Kidney glomerular epithelial cell (primary cell): ENCODE measurements at places on chromosomes 6 and 20.
A peak's percentile ranks its signal among the peaks of the same experiment; 100 is the strongest.

DNA sequence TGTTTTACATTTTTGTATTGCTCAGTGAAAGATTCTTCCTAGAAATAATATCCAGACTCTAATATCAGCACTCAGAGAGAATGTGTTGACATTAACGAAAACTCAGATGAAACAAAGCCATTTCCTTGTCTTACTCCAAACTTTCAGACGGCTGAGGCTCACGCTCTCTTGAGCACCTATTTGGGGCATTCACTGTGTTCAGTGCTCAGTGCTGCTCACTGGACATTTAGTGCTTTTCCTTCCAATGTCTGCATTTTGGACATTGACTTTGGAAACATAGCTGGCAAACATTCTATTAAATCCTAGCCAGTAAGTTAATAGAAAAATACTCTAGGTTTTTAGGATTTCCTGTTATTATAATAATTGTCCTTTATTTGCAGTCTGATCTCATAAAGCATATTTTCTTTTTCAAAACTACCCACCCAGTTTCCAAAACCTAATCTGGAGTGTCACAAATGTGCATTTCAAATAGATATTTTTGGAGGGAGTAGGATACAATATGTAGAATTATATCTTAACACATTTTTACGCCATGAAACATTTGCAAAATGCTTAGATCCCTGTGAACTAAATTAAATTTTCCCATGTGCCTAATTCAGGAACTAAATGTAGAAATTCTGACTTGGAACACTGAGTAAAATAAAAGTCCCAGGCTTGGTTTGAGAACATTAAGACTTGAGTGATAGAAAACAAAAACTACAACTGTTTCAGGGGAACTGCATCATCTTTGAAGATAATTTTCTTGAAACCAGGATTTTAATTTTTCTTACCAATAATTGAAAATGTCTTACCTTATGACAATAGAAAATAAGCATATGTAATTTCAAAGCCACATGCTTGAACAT is 91.7 kb upstream of the B3GAT2 start:
- no peak for DNase-seq

GRCh38 chr6:56370127-56370540 is 122.8 kb upstream of the COL21A1 start:
- no peak for DNase-seq

DNA sequence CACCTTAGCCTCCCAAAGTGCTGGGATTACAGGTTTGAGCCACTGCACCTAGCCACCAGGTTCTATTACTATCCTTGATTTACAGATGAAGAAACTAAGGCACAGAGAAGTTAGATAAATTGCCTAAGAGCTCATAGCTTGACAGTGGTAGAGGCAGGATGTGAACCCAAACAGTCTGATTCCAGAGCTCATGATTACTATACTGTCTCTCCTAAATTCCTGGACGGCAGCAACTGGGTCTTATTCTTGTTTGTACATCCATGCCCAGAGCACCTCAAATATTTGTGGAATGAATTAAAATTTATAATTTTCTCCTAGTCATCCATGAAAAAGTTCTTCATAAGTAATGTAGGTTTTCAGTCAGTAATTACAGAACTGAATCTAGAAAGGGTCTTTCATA is 15.1 kb downstream of the PDSS2 start:
- no peak for DNase-seq

DNA sequence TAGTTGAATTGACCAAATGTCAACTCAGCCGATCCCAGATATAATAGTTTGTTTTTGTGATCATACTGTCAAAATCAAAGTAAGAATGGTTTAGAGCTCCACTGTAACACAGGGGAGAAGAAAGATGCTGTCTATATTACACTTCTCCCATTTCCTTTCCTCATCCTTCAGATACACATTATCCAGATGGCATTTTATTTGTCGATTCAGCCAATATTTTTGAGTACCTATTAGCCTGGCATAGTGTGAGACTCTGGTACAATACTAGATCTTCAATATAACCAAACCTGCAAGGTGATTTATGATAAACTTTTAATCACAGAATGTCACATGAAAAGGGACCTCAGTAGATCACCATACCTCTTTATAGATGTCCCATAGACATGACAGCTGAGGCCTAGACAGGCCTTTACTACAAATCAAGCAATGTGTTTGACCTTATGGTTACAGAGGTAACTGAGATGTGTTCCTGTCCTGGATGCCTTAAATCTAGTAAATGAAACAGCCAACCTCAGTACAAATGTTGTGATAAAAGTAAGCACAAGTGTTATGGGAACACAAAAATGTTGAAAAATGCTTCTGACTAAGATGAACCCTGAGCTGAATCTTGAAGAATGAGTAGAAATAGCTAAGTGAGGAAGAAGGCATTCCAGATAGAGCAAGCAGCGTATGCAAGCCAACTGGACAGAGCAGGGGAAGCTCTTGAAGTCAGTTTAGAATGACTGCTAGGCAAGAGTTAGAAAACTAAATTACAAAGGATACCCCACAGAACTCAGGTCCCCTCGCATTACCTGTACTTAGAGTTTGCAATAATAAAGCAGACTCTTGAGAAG is 1.9 kb downstream of the FBXO9 start:
- DNase-seq = no peak

GRCh38 chr20:46022411-46023147 is 6.4 kb upstream of the SLC12A5 start:
- peak; percentile 15 for DNase-seq
